Fibroblast of upper back skin (primary cell): ENCODE measurements at places on chromosomes 7 and 10.

DNA sequence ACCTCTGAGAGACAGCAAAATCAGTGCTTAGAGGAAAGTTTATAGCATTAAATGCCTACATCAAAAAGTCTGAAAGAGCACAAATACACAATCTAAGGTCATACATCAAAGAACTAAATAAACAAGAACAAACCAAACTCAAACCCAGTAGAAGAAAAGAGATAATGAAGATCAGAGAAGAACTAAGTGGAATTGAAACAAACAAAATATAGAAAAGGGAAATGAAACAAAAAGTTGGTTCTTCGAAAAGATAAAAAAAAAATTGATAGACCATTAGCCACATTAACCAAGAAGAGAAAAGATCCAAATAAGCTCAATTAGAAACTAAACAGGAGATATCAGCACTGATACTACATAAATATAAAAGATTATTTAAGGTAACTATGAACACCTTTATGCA, 280.0 kb upstream of the NRG3 start:
- DNase-seq = no peak

GRCh38 chr10:101014966-101015581, 15.5 kb downstream of the LZTS2 start:
- peak; percentile 89 for DNase-seq

- peak; percentile 30 for DNase-seq
Measured at GRCh38 chr7:102073931-102074880, 212.5 kb upstream of the SH2B2 start.

- no peak for DNase-seq
Measured at GRCh38 chr7:39855325-39855674, 94.8 kb upstream of the CDK13 start.

DNA sequence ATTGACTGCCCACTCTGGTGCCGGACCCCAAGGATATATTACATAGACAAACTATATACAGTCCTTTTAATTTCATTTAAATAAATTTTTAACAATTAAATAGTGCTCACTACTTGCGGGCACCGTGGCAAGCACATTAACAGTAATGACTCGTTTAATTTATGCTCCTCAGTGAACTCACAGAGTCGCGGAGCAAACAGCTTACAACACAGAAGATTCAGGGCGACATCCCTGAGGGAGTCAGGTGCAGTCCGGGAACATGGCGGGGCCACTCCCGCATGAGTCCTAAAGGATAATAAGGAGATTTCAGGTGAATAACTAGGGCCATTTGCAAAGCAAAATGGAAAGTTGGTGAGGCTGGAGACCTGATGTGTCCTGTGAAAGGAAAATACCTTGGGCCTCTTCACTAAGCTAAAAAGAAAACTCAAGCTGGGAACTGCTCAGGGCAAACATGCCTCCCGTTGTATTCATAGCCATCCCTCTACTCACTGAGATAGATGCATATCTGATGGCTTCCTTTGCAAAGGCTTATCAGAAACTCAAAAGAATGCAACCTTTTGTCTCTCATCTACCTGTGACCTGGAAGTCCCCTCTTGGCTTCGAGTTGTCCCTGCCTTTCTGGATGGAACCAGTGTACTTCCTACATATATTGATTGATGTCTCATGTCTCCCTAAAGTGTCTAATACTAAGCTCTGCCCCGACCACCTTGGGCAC, 125.6 kb downstream of the KLF6 start:
- DNase-seq = no peak

GRCh38 chr7:85828614-85829013, 641.8 kb upstream of the SEMA3D start:
- DNase-seq = peak; percentile 22

- no peak for DNase-seq
Measured at GRCh38 chr10:130739016-130739756, 572.3 kb downstream of the TCERG1L start.

- no peak for DNase-seq
Measured at GRCh38 chr7:81110673-81111072, 191.8 kb upstream of the SEMA3C start.

GRCh38 chr7:28955718-28956607, 2.2 kb downstream of the TRIL start:
- peak; percentile 50 for DNase-seq

DNA sequence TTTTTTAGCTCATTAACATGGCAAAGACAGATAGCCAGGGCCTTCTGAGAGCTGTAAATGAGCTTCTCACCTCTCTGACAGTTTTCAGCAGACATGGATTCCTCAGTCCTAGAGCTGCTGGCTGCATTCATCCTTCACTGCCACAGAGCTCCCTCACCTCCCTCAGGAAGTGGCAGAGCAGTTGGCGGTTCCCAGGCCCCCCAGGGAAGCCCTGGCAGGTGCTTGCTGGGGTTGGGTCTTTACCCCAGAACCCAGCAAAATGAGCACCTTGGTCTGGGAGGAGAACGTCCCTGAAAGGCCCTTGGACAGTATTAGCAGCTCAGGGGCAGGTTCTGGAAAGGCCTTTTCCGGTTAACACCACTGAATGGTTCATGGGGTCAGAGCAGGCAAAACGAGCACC, 288.0 kb downstream of the PTPRN2 start:
- no peak for DNase-seq

DNA sequence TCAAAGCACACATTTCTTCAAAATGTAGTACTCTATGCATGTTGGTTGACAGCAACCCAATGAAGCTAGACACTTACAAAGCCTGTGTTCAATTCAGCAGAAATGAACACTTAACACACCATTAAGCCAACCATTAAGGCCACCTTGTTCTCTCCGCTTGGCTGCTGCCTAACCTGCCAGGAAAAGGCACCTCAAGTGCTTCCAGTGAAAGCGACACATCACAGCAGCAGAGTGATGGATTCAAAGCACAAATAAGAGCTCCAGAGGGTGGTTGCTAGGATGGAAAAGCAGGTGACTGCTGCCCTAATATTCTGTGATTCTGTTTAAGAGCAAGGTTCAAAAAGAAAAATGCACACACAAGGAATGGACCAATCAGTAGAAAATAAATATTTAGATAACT, 81.5 kb upstream of the GNAI1 start:
- no peak for DNase-seq

GRCh38 chr10:76632767-76633051, 1004.9 kb downstream of the KCNMA1 start:
- no peak for DNase-seq

DNA sequence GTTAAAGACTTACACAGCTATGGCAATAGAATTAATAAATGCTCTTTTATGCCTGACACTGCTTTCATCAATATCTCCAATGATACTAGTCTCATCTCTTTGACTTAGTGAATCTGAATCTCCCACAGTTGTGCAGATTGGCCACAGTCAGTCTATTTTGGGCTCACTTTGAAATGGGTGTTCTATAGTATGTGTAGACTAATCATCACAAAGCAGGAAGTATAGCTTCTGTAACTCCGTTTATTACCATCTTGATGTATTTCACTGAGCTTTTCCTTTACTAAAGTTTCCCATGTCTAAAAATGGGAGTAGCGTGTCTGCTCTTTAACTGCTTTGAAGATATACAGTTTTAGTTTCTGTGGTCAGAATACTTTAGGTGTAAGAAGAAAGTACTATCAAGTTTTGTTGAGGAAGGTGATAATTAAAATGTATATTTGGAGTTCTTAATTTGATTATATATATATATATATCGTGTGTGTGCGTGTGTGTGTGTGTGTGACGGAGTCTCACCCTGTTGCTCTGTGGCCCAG, 70.1 kb downstream of the ST7 start:
- no peak for DNase-seq

DNA sequence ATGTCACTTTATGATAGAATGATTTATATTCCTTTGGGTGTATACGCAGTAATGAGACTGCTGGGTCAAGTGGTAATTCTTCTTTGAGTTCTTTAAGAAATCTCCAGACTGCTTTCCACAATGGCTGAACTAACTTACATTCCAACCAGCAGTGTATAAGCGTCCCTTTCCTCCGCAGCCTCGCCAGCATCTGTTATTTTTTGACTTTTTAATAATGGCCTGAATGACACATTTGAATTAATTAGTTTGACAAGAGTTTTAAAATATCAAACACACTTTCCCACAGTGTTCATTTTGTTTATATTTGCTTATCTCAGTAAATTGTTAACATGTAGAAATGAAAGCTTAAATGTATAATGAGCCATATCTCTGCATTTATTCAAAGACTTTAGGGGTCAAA, 116.8 kb downstream of the TES start:
- DNase-seq = no peak

DNA sequence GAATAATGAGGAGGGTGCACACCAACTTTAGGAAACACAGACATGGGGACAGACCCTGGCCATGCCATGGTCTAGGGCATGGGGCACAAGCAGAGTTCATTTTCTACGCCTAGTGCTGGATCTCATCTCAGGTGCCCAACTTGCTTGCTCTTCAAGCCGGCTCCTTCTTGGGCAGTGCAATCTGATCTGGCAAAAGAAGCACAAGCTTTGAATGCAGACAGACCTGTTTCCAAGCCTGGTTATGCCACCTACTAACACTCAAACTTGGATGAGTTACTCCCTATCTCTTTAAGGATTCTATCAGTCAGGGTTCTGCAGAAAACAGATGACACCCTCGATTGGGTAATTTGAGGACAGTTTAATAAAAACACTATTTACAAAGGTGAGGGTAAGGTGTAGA, 34.9 kb upstream of the WAPL start:
- no peak for DNase-seq

GRCh38 chr10:112721080-112721698, 228.9 kb upstream of the TCF7L2 start:
- DNase-seq = peak; percentile 55

DNA sequence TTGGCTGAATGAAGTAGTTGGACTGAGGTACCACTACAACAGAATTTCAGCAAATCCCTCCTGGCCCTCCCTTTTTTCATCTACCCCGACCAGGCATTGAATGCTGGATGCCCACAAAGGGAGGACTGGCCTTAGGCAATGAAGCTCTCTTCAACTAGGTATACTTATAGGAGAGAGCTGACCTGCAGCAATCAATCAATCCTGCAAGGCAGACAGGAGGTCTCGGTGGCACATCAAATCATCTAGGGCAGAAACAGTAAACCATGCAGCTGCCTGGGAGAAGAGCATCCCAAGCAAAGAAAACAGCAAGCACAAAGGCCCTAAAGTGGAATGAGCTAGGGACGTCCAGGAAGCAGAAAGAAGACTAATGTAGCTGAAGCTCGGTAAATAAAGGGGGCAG, 2.4 kb upstream of the ABRAXAS2 start:
- DNase-seq = no peak

- DNase-seq = no peak
Measured at GRCh38 chr7:134723892-134724291, 55.5 kb upstream of the CALD1 start.

GRCh38 chr7:39217783-39218182, 240.1 kb downstream of the POU6F2 start:
- peak; percentile 38 for DNase-seq

DNA sequence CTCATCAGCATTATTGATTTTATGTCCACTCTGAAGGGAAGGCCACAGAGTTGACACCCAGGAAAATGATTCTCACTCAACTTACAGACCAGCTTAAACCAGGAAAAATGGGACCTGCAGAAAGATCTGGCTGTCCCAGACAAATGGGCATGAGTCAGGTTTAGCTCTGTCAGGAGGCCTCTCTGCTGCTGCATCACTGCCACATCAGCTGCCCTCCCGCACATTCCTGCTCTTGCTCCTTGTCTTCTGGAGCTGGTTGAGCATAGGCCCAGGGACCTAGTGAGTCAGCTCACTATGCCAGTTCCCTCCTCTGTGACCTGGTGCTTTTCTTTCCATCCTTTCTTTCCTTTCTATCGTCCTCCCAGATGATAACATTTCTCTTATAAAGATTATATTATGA, 18.8 kb upstream of the SMNDC1 start:
- peak; percentile 82 for DNase-seq

DNA sequence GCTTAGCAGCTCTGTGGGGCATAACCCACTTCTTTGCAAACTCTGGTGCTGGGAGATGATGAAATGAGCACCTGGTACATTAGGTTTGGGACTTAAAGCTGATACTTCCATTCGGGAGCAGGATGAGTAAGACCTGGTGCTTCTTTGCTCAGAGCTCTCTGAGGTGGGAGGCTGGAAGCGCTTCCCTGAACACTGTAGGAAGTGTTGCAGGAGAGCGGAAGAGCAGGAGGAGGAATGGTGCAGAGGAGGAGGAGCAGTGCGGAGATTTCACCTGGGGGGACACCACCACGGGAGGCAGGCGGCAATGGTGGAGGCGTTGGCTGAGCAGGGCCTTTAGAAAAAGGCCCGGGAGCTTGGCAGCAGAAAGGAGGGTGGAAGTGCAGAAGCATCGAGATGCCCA, 142.5 kb downstream of the MGMT start:
- DNase-seq = no peak

DNA sequence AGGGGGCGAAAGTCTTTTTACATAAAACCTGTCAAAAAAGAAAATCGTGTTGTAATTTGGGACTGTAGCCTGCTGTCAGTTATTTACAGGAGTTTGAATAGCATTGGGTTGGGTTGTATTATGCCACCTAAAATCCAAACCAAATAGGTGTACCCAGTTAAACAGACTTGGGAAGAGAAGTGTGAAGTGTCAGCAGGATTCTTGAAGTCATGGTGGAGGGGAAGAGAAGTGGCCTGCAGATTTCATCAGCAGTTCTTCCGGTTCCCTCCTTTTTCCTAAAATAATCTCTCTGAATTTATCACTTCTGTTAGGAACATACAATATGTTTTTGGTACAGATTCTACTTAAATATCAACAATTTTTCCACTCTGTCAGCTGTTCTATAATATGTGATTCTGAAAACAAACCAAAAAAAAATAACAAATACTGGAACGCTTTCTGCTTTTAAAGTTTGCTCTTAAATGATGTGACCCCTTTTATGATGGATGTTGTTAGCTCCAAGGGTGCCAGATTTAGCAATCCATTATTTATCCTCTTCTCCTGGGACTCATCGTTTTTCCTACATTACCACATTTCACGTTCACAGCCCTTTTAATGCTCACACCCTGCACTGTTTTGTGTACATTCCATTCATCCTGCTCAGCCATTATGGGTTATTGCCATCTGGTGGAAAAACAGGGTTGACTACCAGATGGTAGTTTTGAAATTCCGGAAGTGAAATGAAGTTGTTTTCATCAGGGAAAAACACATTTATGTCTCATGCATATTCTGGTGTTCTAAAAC, 18.7 kb upstream of the ARHGAP12 start:
- DNase-seq = peak; percentile 93

DNA sequence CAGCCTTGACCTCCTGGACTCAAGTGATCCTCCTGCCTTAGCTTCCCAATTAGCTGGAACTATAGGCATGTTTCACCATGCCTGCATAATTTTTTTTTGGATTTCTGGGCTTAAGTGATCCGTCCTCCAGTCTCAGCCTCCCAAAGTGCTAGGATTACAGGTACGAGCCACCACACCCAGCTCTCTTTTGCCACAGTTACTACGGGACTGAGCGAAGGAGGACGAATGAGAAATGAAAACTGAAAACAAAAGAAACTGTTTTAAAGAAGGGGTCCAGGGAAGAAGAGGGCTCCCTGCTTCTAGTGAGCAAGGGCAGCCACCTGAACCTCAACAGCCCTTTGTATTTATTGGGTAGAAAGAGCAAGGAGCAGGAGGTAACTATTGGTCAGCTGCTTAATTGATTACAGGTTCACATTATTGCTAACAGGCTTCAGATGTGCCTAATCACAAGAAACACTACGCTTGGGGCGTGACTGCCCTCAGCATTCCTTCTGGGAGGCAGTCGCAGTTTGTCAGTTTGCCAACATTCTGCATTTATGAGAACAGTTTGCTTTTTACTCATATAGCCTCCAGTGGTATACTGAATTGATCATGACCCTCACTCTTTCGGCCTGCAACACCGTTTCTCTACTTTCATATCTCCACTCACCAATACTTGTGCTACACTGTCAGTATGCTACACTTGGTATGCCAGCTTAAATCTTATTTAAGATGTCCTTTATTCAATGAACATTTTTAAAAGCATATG, 676.8 kb downstream of the DNAJB9 start:
- peak; percentile 61 for DNase-seq

- no peak for DNase-seq
Measured at GRCh38 chr7:115683093-115683492, 347.5 kb downstream of the TFEC start.
